ENCODE measurements at places on chromosomes 5 and 9. TPM values are rescaled to one million over a fixed set of nuclear protein-coding genes. Genes with fewer than 3 reads are reported as not detected.

Gene DAB2IP
- total RNA-seq = 27.1 TPM

Gene UAP1L1
- total RNA-seq = 29.1 TPM

Gene ZNF300
- 4.4 TPM for total RNA-seq

Gene TEX48
- total RNA-seq = not detected

Gene TXNDC8
- not detected for total RNA-seq

Gene ZNF454
- total RNA-seq = 2.0 TPM

Gene RLN1
- total RNA-seq = not detected

Gene EPB41L4B
- 0.14 TPM for total RNA-seq

Gene POU4F3
- not detected for total RNA-seq

Gene FANCG
- total RNA-seq = 52.3 TPM

Gene CDC37L1
- total RNA-seq = 11.2 TPM

Gene SLC1A1
- total RNA-seq = 12.9 TPM

Gene ATG12
- total RNA-seq = 67.3 TPM

Gene C9orf153
- under 0.01 TPM for total RNA-seq

Gene LMX1B
- total RNA-seq = not detected

Gene MARCOL
- not detected for total RNA-seq

Gene MGAT1
- 134 TPM for total RNA-seq

Gene ORM2
- total RNA-seq = not detected

Gene GRXCR2
- total RNA-seq = not detected

Gene CETN3
- total RNA-seq = 10.3 TPM

Gene KLHL3
- total RNA-seq = 2.8 TPM

Gene DBH
- not detected for total RNA-seq

Gene RECK
- 17.9 TPM for total RNA-seq

Gene MUSK
- total RNA-seq = 0.44 TPM

Gene GIN1
- 4.2 TPM for total RNA-seq

Gene NELFB
- 74.0 TPM for total RNA-seq

Gene NFIL3
- total RNA-seq = 35.2 TPM

Gene ZNF483
- total RNA-seq = 0.44 TPM

Gene FABP6
- not detected for total RNA-seq

Gene HMGXB3
- total RNA-seq = 48.4 TPM

Gene C9orf50
- not detected for total RNA-seq

Gene ANKRD34B
- not detected for total RNA-seq

Gene CDHR2
- total RNA-seq = not detected

Gene IFNA21
- total RNA-seq = not detected

Gene PDE6A
- not detected for total RNA-seq
